ENCODE measurements at places on chromosomes 13 and 19. TPM values are rescaled to one million over a fixed set of nuclear protein-coding genes. Genes with fewer than 3 reads are reported as not detected.

PRR22 gene
- total RNA-seq = 0.81 TPM

- no peak overlapping the region for H3K27ac ChIP-seq
- no peak for DNase-seq
- H3K36me3 ChIP-seq = no peaks in the 10 kb centered on the region
- no peaks in the 10 kb centered on the region for H3K4me1 ChIP-seq
These were observed 316.2 kb upstream of the HTR2A start for GRCh38 chr13:47213047-47213446.

DNA sequence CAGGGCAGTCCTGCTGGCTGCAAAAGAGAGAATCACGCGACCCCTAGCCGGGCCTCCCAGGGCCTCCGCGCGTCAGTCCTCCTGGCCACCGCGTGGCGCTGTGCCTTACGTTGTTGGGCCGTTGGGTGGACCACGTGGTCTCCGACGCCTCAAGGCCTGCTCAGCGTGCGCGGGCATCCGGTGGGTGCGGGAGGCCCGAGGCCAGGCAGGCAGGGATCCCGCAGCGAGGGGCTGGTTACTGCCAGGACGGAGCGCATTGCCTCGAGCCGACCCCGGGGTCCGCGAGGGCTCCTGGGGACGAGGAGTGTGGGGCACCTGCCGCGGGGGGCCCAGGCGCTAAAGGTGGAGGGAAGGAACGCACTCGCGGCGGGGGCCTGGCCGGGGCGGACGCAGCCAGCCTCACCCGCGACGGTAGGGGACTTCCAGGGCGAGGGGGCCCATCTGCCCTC lies at the start of gene TDRD12:
Gene TDRD12, plus strand, starts transcription at position 157 of the 449 bp plus-strand sequence. CDS start 306 bp downstream, outside the sequence.
- no peaks in the 10 kb centered on the region for H3K36me3 ChIP-seq
- no peaks in the 10 kb centered on the region for H3K4me1 ChIP-seq
- H3K27ac ChIP-seq = no peak within 1 kb of the TSS
- DNase-seq = no peak
- H3K27me3 ChIP-seq = no peaks in the 10 kb centered on the region
- no peak within 1 kb of the TSS for H3K4me3 ChIP-seq

- no peaks in the 10 kb centered on the region for H3K36me3 ChIP-seq
- no peak overlapping the region for H3K27ac ChIP-seq
- H3K27me3 ChIP-seq = no peaks in the 10 kb centered on the region
- no peaks in the 10 kb centered on the region for H3K4me1 ChIP-seq
These were observed 1211.9 kb upstream of the MIR17HG start for GRCh38 chr13:90135558-90135957.

DNA sequence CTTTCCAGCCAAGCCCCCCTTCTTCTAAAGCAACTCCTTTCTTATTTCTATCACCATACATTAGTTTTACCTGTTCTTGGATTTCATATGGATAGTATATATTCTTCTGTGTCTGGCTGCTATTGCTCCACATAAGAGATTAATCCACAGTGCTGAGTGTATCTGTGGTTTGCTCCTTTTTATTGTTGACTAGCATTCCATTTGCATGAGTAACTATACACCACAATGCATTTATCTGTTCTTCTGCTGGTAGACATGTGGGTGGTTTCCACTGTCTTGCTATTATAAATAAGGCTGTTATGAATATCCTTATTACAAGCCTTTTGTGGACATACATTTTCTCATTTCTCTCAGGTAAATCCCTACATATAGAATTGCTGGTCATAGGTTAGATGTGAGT lies 138.2 kb downstream of the SLC7A1 start:
- DNase-seq = no peak
- no peak overlapping the region for H3K27ac ChIP-seq
- H3K4me3 ChIP-seq = no peak overlapping the region
- H3K36me3 ChIP-seq = no peaks in the 10 kb centered on the region

OR4F17 gene
- not detected for total RNA-seq

NKPD1 gene
- total RNA-seq = not detected

- no peaks in the 10 kb centered on the region for H3K36me3 ChIP-seq
- H3K4me1 ChIP-seq = no peaks in the 10 kb centered on the region
- H3K4me3 ChIP-seq = no peak overlapping the region
- no peak overlapping the region for H3K27ac ChIP-seq
- peak; percentile 52 for DNase-seq
These were observed 34.3 kb downstream of the SERP2 start for GRCh38 chr13:44407891-44408290.

- no peaks in the 10 kb centered on the region for H3K27me3 ChIP-seq
- H3K27ac ChIP-seq = no peak overlapping the region
- H3K36me3 ChIP-seq = no peaks in the 10 kb centered on the region
- H3K4me3 ChIP-seq = no peak overlapping the region
- H3K4me1 ChIP-seq = no peaks in the 10 kb centered on the region
These were observed 763.8 kb downstream of the SLITRK5 start for GRCh38 chr13:88434953-88435352.

KIR3DL2 gene
- not detected for total RNA-seq

DNA sequence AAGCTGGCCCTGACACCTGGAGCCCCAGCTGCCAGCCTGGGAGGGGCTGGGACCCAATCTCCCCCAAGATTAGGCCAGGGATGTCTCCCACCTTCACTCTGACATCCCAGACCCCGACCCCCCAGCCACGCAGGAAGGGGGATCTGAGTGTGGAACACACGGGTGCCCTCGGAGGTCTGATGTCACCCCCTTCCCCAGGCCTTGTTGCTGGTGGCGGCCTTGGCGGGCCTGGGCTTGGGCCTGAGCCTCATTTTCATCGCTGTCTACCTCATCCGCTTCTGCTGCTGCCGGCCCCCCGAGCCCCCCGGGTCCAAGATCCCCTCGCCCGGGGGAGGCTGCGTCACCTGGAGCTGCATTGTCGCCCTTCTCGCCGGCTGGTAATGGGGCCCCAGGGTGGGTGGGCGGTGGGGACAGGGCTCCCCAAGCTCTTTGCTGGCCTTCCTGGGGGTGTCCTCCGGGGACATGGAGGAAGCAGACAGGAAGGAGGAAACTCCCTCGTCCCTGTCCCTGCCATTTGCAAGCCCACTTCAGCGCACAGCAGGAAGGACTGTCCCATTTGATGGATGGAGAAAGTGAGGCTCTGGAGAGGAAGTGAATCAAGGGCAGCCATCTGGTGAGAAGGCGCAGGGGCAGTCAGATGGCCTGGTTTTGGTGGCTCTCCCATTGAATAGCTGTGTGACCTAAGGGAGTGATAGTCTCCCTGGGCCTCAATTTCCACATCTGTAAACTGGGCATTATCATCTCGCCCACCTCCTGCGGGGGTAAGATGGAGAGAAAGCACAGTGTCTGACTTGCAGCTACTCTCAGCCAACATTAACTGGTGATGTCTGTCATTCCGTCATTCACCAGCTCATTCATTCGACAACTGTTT lies 3.9 kb downstream of the TTYH1 start:
- no peaks in the 10 kb centered on the region for H3K36me3 ChIP-seq
- H3K27me3 ChIP-seq = no peaks in the 10 kb centered on the region
- no peak overlapping the region for H3K27ac ChIP-seq

CDKN2D gene
- total RNA-seq = 19.2 TPM

GRCh38 chr13:93984052-93984451 lies 495.4 kb downstream of the DCT start:
- no peaks in the 10 kb centered on the region for H3K36me3 ChIP-seq
- no peak for DNase-seq
- H3K27ac ChIP-seq = no peak overlapping the region

GRCh38 chr13:55517312-55517711 lies 1623.4 kb upstream of the PRR20A start:
- no peaks in the 10 kb centered on the region for H3K36me3 ChIP-seq
- DNase-seq = no peak
- H3K27me3 ChIP-seq = no peaks in the 10 kb centered on the region
- H3K4me3 ChIP-seq = no peak overlapping the region

DNA sequence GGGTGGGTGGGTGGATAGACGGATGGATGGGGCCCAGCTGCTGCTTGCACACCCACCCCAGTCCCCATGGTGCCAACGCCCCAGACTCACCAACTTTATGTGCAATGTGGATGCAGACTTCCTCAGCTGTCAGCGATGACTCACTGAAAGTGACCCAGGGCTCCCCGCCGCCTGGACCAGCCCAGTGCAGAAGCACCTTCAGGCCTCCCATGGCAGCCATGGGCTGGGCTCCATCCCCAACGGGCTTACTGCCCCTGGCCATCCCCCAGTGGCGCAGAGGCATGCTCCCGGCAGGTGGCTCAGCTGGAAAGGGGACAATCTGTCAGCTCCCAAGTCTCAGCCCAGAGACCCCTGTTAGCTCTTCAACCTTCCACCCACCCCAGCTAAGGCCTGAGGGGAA lies 2.2 kb downstream of the TYK2 start:
- H3K27me3 ChIP-seq = no peaks in the 10 kb centered on the region
- H3K4me3 ChIP-seq = no peak overlapping the region
- no peaks in the 10 kb centered on the region for H3K4me1 ChIP-seq
- no peaks in the 10 kb centered on the region for H3K36me3 ChIP-seq
- DNase-seq = no peak
- H3K27ac ChIP-seq = no peak overlapping the region

DNA sequence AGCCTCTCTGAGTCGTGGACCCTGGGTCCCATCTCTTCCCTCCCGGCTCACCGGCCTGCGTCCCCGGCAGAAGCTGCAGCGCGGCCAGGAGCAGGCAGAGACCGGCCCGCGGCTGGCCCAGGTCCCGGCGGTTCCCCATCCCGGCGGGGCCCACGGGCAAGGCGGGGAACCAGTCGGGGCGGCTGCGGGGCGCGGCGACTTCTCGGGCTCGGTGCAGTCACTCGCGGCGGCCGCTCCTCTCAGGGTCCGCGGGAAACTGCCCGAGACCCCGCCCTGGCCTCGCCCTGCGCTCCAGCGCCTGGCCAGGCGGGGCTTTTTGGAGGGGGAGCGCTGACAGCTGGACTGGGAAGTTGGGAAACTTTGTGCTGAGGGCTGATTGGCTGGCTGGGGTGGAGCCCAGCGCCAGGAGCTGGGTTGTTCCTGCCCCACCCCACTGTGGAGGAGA lies at the start of gene COL5A3:
Gene COL5A3, minus strand, starts transcription at position 258 of the 445 bp plus-strand sequence. Its CDS starts 119 bp downstream, at position 139.
- peak; percentile 83 for DNase-seq
- H3K36me3 ChIP-seq = no peaks in the 10 kb centered on the region
- no peak within 1 kb of the TSS for H3K27ac ChIP-seq
- H3K27me3 ChIP-seq = no peaks in the 10 kb centered on the region
- peaks cover 4% of the 10 kb centered on the region for H3K4me1 ChIP-seq

CILP2 gene
- 0.36 TPM for total RNA-seq

CAMSAP3 gene
- not detected for total RNA-seq

ONECUT3 gene
- not detected for total RNA-seq

- H3K4me1 ChIP-seq = no peaks in the 10 kb centered on the region
- DNase-seq = no peak
- H3K36me3 ChIP-seq = no peaks in the 10 kb centered on the region
- H3K27ac ChIP-seq = no peak overlapping the region
These were observed 535 bp downstream of the COL5A3 start for GRCh38 chr19:10009714-10010224.

DNA sequence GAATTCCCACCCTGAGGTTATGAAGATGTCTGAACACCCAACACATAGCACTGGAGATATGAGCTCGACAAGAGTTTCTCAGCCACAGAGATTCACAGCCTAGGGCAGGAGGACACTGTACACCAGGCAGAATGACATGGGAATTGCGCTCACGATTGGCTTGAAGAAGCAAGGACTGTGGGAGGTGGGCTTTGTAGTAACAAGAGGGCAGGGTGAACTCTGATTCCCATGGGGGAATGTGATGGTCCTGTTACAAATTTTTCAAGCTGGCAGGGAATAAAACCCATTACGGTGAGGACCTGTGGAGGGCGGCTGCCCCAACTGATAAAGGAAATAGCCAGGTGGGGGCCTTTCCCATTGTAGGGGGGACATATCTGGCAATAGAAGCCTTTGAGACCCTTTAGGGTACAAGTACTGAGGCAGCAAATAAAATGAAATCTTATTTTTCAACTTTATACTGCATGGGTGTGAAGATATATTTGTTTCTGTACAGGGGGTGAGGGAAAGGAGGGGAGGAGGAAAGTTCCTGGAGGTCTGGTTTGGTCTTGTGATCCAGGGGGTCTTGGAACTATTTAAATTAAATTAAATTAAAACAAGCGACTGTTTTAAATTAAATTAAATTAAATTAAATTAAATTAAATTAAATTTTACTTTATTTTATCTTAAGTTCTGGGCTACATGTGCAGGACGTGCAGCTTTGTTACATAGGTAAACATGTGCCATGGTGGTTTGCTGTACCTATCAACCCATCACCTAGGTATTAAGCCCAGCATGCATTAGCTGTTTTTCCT lies 7.0 kb downstream of the KLK3 start:
- H3K36me3 ChIP-seq = no peaks in the 10 kb centered on the region
- no peak overlapping the region for H3K4me3 ChIP-seq
- no peaks in the 10 kb centered on the region for H3K27me3 ChIP-seq
- no peak for DNase-seq

- peak overlapping the region; percentile 22 for H3K4me3 ChIP-seq
- peak overlapping the region; percentile 20 for H3K27ac ChIP-seq
- no peaks in the 10 kb centered on the region for H3K36me3 ChIP-seq
- no peak for DNase-seq
- H3K4me1 ChIP-seq = peaks cover 3% of the 10 kb centered on the region
- no peaks in the 10 kb centered on the region for H3K27me3 ChIP-seq
These were observed 971 bp upstream of the ANKRD10 start for GRCh38 chr13:110915874-110916206.

TPTE2 gene
- not detected for total RNA-seq

Measured in aorta (tissue), 5 donors.